ENCODE measurements at places on chromosomes 3 and 15. TPM values are rescaled to one million over a fixed set of nuclear protein-coding genes. Genes with fewer than 3 reads are reported as not detected.

GRCh38 chr3:128317698-128318231 is 148.9 kb downstream of the DNAJB8 start:
- no peak for DNase-seq

- no peak for DNase-seq
Observed at GRCh38 chr15:61651267-61651666, 409.0 kb downstream of the VPS13C start.

GRCh38 chr3:30221619-30222018 is 384.8 kb upstream of the TGFBR2 start:
- DNase-seq: no peak

DNA sequence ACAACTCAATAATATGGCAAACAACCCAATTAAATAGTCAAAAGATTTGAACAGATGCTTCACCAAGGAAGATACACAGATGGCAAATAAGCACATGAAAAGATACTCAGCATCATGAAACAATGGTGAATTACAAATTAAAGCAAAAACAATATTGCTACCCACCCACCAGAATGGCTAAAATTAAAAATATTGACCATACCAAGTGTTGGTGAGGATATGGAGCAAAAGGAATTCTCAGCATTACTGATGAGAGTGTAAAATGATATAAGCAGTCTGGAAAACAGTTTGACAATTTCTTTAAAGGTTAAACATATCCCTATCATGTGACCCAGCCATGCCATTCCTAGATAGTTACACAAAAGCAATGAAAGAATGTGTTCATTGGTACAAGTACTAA is 5.7 kb upstream of the PXYLP1 start:
- DNase-seq: no peak

DNA sequence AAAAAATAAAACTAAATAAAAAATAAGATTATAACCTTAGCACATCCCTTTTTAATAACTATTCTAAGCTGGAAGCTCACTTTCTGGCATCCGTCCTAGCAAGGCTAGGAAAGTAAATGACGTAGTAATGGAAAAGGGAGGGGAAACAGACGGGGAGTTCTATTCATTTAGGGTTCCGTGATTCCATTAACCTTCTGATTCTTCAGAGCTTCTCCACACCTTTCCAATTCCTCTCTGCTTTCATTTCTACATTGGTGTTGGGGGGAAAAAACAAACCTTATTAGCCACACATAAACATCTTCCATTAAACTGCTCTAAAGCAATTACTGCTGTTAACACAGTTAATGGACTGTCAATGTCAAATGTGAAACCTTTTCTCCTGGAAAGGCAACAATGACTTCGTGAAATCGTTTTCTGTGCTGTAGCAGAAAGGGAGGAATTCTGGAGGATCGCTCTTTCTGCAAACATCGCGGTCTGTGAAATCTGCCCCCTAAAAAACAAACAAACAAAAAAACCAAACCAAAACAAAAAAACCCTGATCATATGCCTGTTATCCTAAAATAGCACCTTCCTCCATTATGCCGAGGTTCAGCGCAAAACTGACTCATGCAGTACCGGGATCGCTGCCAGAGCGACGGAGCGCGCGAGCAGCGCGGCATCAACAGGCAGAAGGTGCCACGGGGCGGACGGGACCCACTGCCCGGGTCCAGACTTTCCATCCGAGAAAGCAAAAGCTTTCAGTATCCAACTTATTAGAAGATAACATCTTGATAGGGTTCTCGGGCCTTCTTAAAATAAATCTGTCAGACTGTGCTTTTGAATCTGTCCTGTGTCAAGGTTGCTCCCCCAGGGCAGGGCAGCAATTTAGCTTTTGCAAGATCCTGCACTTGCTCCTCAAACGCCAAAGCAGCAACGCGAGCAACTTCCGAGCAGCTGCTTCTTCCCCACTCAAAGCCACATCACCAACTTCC is 156.2 kb downstream of the FGF12 start:
- no peak for DNase-seq

DNA sequence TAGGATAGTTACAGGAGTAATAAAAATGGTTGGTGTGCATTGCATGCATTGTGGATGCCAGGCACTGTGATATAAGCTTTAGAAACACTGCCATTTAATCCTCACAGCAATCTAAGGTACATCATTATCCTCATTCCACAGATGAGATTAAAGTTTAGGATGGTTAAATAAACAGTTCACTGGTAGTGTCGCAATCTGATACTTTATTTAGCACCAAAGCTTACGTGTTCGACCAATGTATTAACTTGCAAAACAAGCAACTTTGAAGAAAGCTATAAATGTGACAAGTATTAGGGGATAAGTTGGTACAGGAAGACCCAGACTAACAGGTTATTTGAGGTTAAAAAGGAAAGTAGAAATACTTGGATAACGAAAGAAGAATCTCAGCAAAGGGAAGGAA is 150.5 kb upstream of the ZNF385D start:
- no peak for DNase-seq

DNA sequence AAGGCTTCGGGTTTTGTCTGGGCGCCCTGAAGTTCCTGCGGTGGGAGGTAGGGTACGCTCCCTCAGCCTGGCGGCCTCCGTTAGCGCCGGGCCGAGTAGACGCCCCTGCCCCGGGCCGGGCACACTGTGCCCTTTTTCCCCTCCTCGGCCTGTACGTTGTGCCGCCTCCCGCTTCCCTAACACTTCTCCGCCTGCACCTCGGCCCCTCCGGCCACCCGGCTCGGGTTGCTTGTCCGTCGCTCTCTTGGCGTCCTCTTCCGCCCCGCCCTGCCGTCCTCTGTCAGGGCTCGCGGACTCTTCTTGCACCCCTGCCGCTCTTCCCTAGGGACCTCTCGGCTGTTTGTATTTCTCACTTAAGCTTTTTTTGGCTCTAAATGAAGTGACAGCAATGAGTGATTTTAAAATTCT is 384 bp downstream of the KNL1 start:
- DNase-seq: no peak

GRCh38 chr3:18099611-18100010 is 325.5 kb downstream of the SATB1 start:
- DNase-seq: no peak

GRCh38 chr3:161637559-161637958 is 141.0 kb downstream of the OTOL1 start:
- no peak for DNase-seq

GRCh38 chr3:142165194-142165593 is 15.8 kb upstream of the TFDP2 start:
- DNase-seq: no peak

The SPTBN5 gene
- 2.2 TPM for total RNA-seq

The MAP4 gene
- total RNA-seq: 80.6 TPM

DNA sequence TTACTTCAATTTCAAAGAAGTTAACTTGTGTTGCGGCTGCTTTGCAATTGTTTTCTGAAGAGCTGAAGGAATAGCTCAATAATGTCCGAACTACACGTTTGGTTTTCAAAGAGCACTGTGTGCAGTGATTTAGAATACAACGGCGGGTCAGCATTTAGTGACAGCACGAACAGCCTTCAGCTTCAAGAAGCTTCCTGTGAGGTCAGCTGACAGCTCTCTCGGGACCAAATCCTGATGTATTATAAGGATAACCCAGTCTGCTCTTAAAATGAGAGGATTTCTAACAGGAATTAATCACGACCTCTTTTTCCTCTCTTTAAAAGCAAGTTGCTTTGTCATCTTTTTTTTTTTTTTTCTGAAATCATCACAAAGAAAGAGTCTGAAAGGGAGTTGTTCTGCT is 97.9 kb upstream of the UNC13C start:
- no peak for DNase-seq

DNA sequence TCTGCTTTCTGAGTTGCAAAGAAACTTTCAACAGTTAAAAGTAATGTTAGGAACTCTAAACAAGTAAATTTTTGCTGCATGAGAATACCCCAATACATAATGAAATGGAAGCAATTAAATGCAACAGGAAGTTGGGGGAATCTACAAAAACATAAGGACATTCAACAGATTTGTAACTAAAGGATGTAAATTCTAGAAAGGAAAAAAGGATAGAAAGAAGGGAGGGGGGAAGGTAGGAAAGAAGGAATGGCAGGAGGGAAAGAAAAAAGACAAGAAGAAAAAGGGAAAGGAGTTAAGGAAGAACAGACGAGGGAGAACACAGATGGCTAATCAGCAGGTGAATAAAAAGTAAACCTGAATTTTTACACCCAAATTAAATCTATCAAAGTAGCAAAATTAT is 22.3 kb upstream of the ANP32A start:
- no peak for DNase-seq

The CDHR4 gene
- not detected for total RNA-seq

The NR2F2 gene
- total RNA-seq: not detected

The TMCO5A gene
- not detected for total RNA-seq
